ENCODE measurements at places on chromosomes 13 and 19. TPM values are rescaled to one million over a fixed set of nuclear protein-coding genes. Genes with fewer than 3 reads are reported as not detected.

Gene RNF17
- total RNA-seq = not detected

Gene IFI30
- total RNA-seq = 45.3 TPM

Gene AZU1
- total RNA-seq = not detected

Gene ZNF667
- total RNA-seq = 0.05 TPM

Gene NLRP9
- total RNA-seq = not detected

Gene OLFM2
- total RNA-seq = 1.6 TPM

DNA sequence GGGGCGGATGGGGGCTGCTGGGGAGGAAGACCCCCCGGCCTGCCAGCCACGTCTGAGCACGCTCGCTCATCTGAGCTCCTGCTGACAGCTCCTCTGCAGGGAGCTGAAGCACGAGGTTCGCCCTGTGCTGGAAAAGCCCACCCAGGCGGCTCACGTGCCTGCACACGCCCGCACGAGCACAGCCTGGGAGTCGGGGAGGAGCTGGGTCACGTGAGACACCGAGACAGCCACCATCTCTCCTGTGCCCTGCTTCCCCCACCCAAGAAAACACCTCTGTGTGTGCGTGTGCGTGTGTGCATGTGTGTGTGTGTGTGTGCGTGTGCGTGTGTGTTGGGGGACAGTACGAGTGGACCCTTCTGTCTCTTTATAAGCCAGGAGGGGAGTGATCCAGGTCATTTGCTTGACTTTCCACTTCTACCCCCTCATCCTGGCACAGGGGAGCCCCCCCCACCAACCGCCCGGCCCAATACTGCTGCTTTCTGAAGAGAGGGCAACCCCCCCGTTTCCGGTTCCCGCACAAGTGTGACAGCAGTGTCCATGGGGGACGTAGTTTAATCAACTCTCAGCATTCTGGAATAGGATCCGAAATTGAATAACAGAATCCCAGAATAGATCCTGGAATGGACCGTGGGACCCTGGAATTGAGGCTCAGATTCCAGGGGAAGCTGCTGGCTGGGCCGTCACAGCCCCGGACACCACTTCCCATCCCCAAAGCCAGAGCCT lies 42.5 kb downstream of the CELF5 start:
- no peak overlapping the region for H3K27ac ChIP-seq
- no peak overlapping the region for H3K4me3 ChIP-seq
- H3K27me3 ChIP-seq = peaks cover 28% of the 10 kb centered on the region
- H3K36me3 ChIP-seq = no peaks in the 10 kb centered on the region

GRCh38 chr19:33535226-33535625 lies 13.6 kb upstream of the PEPD start:
- DNase-seq = no peak
- no peaks in the 10 kb centered on the region for H3K4me1 ChIP-seq
- no peaks in the 10 kb centered on the region for H3K36me3 ChIP-seq
- no peak overlapping the region for H3K4me3 ChIP-seq
- peaks cover 2% of the 10 kb centered on the region for H3K27me3 ChIP-seq

DNA sequence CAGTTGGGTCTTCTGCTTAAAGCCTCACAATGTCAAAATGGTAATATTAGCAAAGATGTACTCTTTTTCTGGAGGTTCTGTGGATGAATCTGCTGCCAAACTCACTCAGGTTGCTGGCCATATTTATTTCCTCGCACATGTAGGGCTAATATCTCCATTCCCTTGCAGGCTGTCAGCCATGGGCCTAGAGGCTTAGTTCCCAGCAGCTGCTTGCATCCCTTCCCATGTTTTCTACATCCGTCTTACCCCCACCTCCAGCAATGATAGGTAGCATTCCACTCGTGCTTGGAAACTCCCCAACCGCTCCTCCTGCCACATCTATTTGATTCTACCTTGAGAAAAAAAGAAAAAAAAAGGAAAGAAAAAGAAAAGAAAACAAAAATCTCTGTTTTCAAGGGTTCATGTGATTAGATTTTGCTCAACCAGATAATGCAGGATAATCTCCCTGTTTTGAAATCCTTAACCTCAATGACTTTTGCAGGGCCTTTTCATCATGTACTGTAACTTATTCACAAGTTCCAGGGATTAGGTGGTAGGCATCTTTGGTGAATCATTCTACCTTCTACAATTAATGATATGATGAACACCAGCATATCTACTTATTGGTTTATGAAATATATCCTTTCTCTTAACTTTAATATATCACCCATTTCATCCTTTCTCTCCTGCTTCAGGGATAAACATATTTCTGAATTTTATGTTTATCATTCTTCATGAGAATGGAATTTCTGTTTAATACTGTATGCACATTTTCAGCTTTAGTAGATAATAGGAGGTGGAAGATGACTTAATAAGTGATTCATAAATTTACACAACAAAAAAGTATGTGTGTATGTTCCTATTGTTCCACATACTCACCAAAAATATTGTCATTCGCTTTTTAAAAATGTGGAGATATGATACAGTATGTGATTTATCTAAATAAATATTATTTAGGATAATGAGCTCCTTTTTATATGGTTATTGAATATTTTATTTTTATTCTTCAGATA lies 931.9 kb downstream of the SLITRK5 start:
- no peaks in the 10 kb centered on the region for H3K4me1 ChIP-seq
- no peaks in the 10 kb centered on the region for H3K27me3 ChIP-seq
- no peak overlapping the region for H3K4me3 ChIP-seq
- no peak overlapping the region for H3K27ac ChIP-seq
- DNase-seq = no peak

- no peak overlapping the region for H3K27ac ChIP-seq
- H3K27me3 ChIP-seq = peaks cover 8% of the 10 kb centered on the region
- H3K36me3 ChIP-seq = no peaks in the 10 kb centered on the region
- no peaks in the 10 kb centered on the region for H3K4me1 ChIP-seq
Measured at GRCh38 chr19:54560881-54561385, 12.7 kb upstream of the LILRA2 start.

- peaks cover 26% of the 10 kb centered on the region for H3K27me3 ChIP-seq
- no peaks in the 10 kb centered on the region for H3K4me1 ChIP-seq
- no peak overlapping the region for H3K4me3 ChIP-seq
Measured at GRCh38 chr19:2719920-2720776, 1.0 kb downstream of the DIRAS1 start.

DNA sequence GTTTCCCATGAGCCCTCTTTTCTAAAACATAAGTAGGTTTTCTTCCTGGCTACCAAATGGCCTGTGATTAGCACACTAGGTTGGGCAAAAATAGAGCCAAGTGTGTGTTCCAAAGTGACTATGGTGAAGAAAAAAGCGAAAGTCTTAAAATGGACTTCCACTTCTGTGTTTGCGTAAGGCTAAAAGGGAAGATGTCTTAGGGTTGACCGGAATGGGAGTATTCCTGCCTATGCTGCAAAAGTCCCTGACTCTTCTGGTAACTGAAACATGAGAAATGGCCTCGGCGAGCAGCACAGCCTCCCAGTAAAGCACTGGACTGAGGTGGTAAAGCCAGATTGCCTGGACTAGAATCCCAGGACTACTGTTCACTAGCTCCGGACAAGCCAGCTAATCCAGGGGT lies 2.4 kb upstream of the FPR1 start:
- no peaks in the 10 kb centered on the region for H3K4me1 ChIP-seq
- H3K4me3 ChIP-seq = no peak overlapping the region
- DNase-seq = no peak
- H3K27me3 ChIP-seq = no peaks in the 10 kb centered on the region
- no peaks in the 10 kb centered on the region for H3K36me3 ChIP-seq

GRCh38 chr13:96728463-96728862 lies 265.8 kb downstream of the OXGR1 start:
- no peaks in the 10 kb centered on the region for H3K36me3 ChIP-seq
- H3K27ac ChIP-seq = no peak overlapping the region
- H3K4me1 ChIP-seq = no peaks in the 10 kb centered on the region

DNA sequence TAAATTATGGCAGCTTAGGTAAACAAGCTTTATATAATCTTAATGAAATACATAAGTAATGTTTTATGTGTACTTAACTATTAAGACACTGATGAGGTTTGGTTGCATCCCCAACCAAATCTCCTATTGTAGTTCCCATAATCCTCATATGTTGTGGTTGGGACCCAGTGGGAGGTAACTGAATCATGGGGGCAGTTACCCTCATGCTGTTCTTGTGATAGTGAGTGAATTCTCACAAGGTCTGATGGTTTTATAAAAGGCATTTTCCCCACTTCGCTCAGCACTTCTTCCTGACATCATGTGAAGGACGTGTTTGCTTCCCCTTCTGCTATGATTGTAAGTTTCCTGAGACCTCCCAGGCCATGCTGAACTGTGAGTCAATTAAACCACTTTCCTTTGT lies 212.7 kb downstream of the DIAPH3 start:
- H3K36me3 ChIP-seq = peaks cover 10% of the 10 kb centered on the region
- no peaks in the 10 kb centered on the region for H3K27me3 ChIP-seq
- H3K27ac ChIP-seq = no peak overlapping the region
- DNase-seq = no peak
- H3K4me3 ChIP-seq = no peak overlapping the region

DNA sequence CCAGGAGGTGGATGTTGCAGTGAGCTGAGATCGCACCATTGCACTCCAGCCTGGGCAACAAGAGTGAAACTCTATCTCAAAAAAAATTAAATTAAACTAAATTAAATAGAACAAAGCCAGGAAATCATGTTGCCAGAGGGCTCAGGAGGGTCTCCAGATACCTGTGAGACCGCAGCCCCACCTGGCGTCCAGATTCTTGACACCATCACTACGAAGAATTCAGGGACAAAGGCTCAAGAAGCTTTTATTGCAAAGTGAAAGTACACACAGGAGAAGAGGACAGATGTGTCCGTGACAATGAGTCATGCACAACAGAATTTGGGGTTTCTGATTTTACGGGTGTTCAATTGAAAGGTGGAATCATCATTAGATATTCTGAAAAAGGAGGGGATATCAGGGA lies 76.6 kb downstream of the STOML3 start:
- H3K4me3 ChIP-seq = no peak overlapping the region
- no peaks in the 10 kb centered on the region for H3K27me3 ChIP-seq
- no peaks in the 10 kb centered on the region for H3K4me1 ChIP-seq
- H3K27ac ChIP-seq = no peak overlapping the region
- no peaks in the 10 kb centered on the region for H3K36me3 ChIP-seq

- H3K27ac ChIP-seq = no peak overlapping the region
- DNase-seq = no peak
- H3K4me1 ChIP-seq = peaks cover 19% of the 10 kb centered on the region
- no peak overlapping the region for H3K4me3 ChIP-seq
Measured at GRCh38 chr13:28586439-28587173, 72.3 kb upstream of the POMP start.

GRCh38 chr13:40148742-40149141 lies 493.3 kb downstream of the COG6 start:
- peak overlapping the region; percentile 62 for H3K27ac ChIP-seq
- H3K36me3 ChIP-seq = peaks cover 5% of the 10 kb centered on the region
- no peak for DNase-seq
- peaks cover 74% of the 10 kb centered on the region for H3K4me1 ChIP-seq
- H3K4me3 ChIP-seq = no peak overlapping the region

- H3K27ac ChIP-seq = no peak overlapping the region
- peak; percentile 10 for DNase-seq
- H3K4me3 ChIP-seq = no peak overlapping the region
- no peaks in the 10 kb centered on the region for H3K4me1 ChIP-seq
- peaks cover 5% of the 10 kb centered on the region for H3K27me3 ChIP-seq
Measured at GRCh38 chr13:110116072-110116487, 190.9 kb downstream of the COL4A1 start.

- H3K27ac ChIP-seq = no peak overlapping the region
- no peak for DNase-seq
- H3K27me3 ChIP-seq = peaks cover 3% of the 10 kb centered on the region
- H3K36me3 ChIP-seq = peaks cover under 1% of the 10 kb centered on the region
- H3K4me3 ChIP-seq = no peak overlapping the region
- no peaks in the 10 kb centered on the region for H3K4me1 ChIP-seq
Measured at GRCh38 chr13:48945626-48946025, 30.1 kb upstream of the FNDC3A start.

- H3K27ac ChIP-seq = no peak overlapping the region
- H3K4me3 ChIP-seq = no peak overlapping the region
- H3K27me3 ChIP-seq = peaks cover 3% of the 10 kb centered on the region
- DNase-seq = no peak
- peaks cover 22% of the 10 kb centered on the region for H3K4me1 ChIP-seq
- no peaks in the 10 kb centered on the region for H3K36me3 ChIP-seq
Measured at GRCh38 chr19:19140476-19140875, 2.2 kb upstream of the TMEM161A start.

DNA sequence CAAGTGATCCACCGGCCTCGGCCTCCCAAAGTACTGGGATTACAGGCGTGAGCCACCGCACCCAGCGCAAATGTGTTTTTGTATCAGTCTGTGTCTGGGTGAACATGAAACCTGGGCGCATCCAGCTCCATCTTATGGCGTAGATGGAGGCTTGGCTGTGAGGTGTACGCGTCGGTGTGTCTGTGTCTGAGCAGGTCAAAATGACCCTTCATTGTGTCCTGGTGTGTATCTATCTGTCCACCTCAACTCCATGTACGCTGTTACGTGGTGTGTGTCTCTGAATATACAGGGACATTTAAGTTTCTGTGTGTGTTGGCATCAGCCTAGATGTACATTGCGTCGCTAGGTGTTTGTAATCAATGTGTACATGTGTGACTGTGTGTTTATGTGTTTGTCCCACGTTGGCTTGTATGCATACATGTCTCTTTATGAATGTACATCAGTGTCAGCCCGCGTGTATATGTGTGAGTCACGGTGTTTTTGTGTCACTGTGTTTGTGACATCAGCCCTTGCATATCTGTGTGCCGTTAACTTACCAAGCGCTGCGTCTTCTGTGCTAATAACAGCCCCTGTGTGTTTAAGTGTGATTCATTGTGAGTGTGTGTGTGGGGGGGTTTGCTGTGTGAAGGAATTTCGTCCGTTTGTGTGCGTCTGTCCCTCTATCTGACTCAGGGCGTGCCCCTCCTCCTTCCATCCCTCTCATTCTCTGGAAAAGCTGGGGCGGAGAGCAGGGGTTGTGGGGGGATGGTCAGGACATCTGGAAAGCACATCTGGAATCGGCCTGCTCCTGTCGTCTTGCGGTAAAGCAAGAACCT lies 6.4 kb downstream of the AXL start:
- peak overlapping the region; percentile 77 for H3K4me3 ChIP-seq
- H3K27ac ChIP-seq = peak overlapping the region; percentile 91
- no peaks in the 10 kb centered on the region for H3K36me3 ChIP-seq
- H3K27me3 ChIP-seq = peaks cover 15% of the 10 kb centered on the region

DNA sequence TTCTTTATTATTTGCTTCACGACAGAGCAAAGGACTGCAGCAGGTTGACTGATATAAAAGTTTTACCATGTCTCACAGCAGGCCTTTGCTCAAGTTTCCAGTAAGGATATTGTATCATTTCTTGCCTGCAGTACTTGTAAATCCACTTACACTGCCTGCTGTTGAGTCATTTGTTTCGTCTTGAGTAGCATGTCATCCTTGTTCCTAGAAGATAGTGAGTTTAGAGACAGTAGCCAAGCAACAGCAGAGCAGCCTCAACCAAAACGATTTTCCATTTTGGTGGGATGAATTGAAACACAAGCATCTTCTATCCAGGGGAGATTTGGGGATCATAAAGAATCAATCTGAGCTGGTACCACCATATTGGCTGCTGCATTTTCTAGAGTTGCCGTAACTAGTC lies 24.0 kb upstream of the ALOX5AP start:
- no peak for DNase-seq
- H3K27ac ChIP-seq = peak overlapping the region; percentile 86
- no peaks in the 10 kb centered on the region for H3K27me3 ChIP-seq
- peak overlapping the region; percentile 3 for H3K4me3 ChIP-seq
- H3K36me3 ChIP-seq = peaks cover 3% of the 10 kb centered on the region

Data from activated T-helper 1 cell treated with anti-CD3 and anti-CD28 coated beads, Interleukin-12 subunit alpha, Interleukin-12 subunit beta, Interleukin-2, Interleukin-4 antibody, amounts not matched to agents 30 ng/mL and 10 ng/mL and 1 ng/mL, durations not matched to agents 14 hours and 24 hours and 36 hours (primary cell).